ENCODE measurements at places on chromosomes 6 and 20.
A peak's percentile ranks its signal among the peaks of the same experiment; 100 is the strongest.

- DNase-seq = no peak
These were observed 21.1 kb downstream of the RAET1L start for GRCh38 chr6:150004101-150004782.

- no peak for DNase-seq
These were observed 5.8 kb upstream of the GATA5 start for GRCh38 chr20:62481425-62482145.

DNA sequence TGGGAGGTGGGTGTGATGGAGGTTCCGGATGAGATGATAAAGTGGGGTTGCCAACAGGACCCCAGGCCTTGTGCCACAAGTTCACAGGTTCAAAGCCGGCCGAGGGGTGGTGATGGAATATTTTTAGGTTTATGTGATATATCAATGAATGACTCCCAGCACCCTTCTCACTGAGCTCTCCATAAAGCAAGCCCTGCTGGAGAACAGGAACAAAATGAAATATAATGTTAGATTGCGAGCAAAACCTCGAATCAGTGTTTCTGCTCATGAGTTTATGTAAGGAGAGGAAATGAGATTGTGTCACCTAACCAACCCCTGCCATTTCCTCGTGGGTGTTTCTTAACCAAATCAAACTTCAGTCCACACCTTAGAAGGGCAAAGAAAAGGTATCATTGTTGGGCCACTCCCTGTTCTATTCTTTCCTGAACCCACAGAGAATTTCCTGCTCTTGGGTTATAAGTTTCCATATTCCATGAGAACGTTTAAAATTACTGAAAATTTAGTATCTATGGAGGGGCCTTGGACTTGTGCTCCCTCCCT is 192.2 kb upstream of the EXOC2 start:
- no peak for DNase-seq

DNA sequence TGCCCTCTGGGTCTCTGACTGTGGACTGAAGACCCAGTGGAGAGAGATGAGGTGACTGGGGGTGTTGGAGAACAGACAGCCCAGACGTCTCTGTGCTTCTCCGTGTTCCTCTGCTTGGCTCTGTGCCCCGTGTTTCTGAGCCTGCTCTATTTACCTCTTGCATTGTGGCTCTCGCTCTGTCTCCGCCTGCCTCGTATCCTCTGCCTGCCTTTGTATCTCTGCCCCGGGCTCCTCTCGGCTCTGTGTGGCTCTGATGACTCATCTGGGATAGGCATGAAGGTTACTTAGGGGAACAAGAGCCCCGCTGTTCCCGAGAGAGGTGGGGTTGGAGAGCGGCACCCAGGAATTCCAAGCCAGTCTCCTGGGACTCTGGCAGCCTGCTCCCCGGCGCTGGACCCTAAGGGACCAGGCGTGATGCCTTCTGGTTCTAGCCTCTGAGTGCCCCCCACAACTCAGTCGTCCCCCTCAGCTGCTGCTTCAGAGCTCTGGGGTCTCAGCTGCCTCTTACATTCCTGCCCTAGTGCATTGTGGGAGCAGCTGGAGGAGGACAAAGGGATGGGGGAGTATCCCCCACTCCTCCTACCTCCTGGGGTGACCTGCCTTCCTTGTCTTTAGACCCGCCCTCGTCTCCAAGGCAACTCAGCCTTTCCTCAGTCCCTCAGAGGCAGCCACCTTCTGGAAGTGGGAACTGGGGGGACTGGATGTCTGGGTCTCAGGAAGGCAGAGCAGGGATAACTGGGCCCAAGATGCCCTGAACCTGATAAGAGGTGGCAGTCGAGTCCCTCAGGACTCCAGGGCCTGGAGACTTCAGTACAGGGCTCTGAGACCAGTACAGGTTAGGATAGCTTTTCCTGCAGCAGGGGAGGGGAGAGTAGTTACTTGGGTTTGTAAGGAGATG is 1.9 kb downstream of the DDR1 start:
- DNase-seq = peak; percentile 80

GRCh38 chr20:5090191-5090590 is 29.6 kb downstream of the PCNA start:
- no peak for DNase-seq

DNA sequence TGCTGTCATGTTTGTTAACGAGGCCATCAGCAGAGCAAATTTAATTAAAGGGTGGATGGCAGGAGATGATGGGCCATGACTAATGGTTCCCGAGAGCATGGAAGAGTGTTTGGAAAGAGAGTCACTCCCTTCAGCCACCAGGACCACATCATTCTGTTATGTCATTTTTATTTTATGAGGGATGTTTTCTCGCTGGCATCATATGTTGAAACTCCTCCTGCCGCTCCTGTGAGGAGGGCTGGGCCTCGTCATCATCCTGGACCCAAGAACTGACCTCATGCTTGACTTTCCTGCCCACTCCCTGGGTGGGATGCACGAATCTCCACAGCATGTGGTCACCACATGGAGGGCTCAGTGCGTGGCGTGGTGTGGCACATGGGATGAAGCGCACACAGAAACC is 86.4 kb upstream of the FRMD1 start:
- DNase-seq = peak; percentile 31

GRCh38 chr6:40484066-40484465 is 103.1 kb downstream of the LRFN2 start:
- no peak for DNase-seq

GRCh38 chr6:56814308-56814707 is 140.6 kb upstream of the BEND6 start:
- no peak for DNase-seq

DNA sequence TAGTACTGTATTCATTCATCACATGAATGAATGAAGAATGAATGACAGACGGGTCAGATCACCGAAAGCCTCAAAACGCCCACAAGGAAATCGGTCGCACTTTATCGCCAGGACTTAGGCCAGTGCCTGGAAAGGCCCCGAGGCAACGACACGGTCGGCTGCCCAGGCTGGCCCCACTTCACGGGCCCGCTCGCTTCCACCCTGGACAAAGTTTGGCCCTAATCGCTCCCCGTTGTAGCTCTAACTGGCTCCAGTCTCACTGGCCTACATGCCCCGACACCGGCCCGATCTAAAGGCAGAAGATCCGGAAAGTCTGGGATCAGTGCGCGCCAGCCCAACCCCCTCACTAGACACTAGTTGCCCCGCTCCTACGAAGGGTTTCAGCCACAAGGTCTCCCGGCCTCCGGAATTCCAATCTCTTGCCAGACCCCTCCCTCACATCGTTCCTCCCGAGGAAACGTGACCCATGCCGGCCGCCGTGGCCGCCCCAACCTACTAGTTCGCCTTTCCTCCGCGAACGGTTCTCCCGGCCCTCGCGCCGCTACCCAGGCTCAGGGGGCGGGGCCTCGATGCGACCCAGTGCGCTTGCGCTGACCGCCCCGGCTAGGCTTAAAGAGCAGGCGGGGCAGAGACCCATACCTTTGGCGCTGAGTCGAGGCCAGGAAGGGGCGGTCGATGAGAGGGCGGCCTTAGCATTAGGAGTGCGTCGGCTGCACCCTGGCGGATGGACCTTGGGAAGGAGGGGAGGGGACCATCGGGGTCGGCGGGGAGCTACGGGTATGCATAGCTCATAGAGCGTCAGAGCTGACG is at the start of the genes GSS and MYH7B:
TSS of gene GSS (minus strand) at position 576 of the 810 bp plus-strand sequence. CDS start 3,954 bp downstream, outside the sequence.
TSS of gene MYH7B (plus strand) at position 638 of the 810 bp plus-strand sequence. CDS start 22,138 bp downstream, outside the sequence.
- peak; percentile 96 for DNase-seq

- DNase-seq = no peak
These were observed 3.1 kb downstream of the F13A1 start for GRCh38 chr6:6317386-6317785.

DNA sequence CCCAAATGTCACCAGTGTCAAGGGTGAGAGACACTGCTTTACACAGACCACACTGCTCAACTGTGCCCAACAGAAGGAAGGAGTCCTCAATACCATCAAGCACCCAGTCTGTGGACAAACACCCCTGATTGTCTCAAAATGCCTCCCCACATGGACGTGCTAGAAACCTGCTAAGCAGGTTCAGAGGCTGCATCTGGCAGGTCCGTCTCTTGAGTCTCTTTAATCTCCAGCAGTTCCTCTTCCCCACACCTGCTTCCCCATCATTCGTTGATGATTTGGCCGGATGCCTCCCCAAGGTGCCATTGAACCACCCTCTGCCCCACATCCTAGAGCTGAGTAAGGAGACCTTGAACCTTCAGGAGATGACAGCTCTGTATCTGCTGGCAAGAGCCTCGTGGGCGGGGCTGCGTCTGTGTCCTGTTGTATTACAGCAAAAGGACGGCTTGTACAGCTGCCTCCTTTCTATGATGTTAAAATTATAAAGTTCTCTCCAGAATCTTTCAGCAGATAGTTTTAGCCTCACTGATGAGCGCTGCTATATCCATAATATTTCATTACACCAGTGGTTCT is 179.2 kb downstream of the PREX1 start:
- DNase-seq = no peak

- DNase-seq = peak; percentile 71
These were observed 18.0 kb downstream of the HECA start for GRCh38 chr6:139152892-139153271.

GRCh38 chr6:79138146-79138545 is 60.1 kb upstream of the PHIP start:
- DNase-seq = no peak

- DNase-seq = peak; percentile 4
These were observed 370.3 kb downstream of the NRN1 start for GRCh38 chr6:5636210-5637030.

DNA sequence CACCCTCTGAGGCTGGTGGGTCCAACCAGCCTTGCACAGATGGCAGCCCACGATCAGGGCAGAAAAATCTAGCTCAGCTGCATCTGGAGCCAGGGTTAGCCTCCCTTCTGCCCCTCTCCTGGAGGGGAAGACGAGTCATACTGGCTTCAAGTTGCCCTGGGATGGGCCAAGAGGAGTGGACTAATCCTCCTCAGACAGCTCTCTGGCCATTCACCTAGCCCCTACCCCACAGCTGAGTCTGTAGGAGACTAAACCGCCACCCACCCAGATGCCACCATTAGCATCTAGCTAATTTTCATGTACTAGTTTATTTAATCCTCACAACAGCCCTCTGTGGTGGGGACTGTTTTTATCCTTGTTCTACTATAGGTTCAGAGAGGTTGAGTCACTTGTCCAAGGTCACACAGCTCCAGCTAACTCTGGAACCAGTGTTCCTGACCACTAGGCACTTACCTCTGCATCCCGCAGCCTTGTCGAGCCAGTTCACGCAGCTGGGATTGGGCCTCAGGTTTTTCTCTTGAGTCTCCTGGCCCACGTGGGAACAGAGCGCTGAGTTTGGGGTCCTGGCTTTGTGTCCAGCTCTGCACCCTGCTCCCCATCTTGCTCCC is 48.5 kb upstream of the CCDC167 start:
- DNase-seq = no peak

DNA sequence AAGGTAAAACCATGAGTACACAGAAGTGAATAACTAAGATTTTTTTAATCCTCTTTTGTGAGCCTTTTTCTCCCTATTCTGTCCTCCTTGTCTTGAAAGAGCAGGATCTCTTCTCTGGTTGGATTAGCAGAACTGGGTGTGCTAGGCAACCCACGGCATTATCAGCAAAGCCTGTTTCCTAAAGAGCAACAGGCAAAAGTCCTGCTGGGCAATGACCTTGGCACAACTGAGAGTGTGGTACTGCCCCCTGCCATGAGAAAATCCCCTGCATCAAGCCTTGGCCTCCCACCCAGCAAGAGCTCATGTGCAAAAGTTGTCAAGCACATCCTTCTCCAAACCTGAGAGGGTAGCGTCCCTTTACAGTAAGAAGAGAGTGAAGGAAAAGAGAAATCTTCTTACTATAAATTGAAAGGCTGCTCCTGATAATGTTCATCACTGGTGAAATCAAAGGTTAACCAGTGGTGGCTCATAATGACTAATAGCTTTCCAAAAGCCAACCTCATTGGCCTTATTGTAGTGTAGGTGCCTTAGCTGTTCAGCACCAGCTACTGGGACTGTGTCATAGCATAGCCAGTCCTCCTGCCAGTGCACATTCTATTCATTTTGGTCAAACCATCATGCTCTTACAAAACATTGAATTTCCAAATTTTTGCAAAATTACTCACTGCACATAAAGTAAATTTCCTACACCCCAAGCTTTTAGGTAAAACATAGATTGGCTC is 17.1 kb downstream of the KIF6 start:
- peak; percentile 55 for DNase-seq

DNA sequence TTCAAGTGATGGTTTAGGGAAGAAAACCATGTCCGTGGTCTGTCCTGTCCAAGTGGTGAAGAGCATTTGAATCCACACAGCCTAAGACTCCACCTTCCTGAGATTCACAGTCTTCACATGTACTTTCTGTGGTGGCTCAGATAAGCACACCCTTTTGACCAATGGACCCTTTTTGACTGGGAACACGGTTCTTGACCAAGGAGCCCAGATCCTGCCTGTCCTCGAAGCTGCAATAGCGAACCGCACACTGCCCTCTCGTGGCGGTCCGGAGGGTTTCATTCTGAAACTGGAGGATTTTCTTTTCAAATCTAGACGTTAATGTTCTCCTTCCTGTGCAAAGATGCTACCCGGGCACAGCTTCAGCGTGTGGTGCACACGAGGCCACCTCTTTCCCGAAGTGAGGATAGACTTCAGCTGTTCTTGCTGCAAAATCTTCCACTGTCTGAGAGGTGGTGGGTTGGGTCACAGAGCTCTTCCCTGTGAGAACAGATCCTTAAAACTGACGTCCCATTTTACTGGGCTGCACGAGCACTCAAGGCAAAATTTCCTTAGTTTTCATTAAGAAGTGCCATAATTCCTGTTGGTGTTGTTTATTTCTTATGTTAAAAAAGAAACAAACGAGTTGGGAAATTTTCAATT is 90.5 kb downstream of the SYNJ2 start:
- peak; percentile 67 for DNase-seq

DNA sequence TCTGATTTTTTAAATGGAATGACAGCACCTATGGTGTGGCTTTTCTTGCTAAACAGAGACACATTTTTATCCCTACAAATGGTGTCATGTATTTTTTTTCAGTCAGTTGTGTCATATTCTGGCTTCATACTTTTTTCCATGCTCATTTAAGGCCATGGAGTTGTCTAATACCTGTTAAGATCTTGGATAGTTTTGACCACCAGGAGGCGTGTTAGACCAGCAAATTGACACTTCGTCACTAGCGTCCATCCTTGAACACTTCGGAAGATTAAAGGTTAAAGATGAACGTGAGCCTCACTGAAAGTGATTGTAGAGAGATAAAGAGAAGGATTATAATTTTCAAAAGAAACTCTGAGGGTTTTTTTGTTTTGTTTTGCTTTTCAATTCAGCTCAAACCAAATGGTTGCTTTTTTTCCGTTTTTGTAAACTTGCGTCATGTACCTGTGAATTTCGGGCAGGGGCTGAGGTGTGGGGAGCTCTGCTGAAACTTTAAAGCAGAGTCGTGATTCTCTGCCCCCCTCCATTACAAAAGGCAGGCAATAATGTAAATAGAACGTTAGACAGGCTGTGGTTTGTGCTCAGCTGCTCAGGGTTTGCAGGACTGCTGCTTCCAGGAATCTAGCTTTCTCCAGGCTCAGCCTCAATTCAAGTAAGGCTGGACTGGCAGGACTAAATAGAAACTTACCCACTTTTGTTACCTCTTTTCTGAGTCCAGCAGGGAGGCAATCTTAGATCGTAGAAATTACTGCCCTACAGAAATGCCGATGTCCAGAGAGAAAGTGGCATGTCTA is 245.1 kb downstream of the FOXA2 start:
- DNase-seq = peak; percentile 63

- DNase-seq = peak; percentile 63
These were observed 703.5 kb upstream of the CITED2 start for GRCh38 chr6:140077827-140078560.

Measured in fibroblast of upper back skin (primary cell).